ENCODE measurements at places on chromosomes 16 and 17.

DNA sequence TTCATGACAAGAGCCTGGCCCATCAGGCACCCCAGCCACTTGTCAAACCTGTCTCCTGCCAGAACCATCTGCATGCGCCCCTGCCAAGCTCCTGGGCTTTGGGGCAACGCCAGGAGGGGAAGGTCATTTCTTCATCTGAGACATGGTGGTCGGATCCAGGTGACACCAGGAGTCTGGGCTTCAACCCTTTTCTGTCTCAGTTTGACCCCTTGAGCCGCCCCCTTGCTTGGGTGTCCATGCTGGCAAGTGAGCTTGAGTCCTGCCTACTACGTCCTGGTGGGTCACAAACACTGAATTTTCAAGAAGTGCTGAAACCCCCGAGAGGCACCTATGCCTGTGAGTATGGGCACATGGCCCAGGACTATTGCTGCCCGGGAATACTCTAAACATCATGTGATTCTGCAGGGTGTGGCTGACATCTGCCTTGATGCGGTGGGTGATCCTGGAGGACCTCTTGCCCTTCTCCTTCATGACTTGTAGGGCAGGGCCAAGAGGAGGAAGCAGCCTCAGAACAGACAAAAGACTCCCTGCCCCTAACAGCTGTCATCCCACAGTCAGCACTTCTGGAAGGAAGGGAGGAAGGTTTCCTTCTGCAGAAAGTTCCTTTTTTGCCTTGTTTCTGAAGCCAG is 43.4 kb downstream of the TNFRSF13B start:
- no peak for DNase-seq

- DNase-seq = no peak
Observed at GRCh38 chr17:18889658-18890057, 31.7 kb downstream of the PRPSAP2 start.

DNA sequence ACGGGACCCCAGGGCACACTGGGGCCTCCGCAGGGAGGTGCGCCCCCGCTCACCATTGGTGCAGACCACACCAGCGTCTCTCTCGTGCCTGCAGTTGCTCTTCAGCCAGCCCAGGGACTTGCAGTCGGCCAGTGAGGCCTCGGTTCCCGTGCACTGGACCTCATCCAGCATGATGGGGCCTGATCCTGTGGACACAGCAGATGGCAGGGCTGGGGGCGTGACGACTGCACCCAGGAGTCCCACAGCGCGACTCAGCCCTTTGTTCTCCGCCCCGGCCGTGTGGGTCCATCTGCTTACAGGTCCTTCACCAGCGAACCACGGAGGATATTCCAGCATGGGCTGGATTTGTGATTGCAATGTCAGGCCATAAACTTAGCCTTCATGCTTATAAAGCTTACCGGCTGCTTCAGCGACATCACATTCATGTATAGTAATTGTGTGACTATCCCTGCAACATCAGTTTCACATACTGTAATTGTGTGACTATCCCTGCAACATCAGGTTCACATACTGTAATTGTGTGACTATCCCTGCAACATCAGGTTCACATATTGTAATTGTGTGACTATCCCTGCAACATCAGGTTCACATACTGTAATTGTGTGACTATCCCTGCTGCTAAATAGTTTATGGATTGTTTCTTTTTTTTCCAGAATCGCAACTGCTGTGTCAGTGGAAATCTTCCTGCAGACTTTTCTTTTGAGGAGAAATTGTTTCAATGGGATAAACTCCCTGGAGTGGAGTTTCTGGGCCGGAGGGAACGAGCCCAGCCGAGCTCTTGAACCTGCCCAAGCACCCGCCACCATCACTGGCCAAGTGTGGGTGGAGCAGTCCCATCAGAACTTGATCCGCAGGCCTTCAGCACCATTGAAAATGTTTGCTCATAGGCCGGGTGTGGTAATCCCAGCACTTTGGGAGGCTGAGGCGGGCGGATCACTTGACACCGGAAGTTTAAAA is 4.8 kb downstream of the LGALS3BP start:
- no peak for DNase-seq

- no peak for DNase-seq
Observed at GRCh38 chr16:88300463-88300835, 82.3 kb upstream of the ZNF469 start.

DNA sequence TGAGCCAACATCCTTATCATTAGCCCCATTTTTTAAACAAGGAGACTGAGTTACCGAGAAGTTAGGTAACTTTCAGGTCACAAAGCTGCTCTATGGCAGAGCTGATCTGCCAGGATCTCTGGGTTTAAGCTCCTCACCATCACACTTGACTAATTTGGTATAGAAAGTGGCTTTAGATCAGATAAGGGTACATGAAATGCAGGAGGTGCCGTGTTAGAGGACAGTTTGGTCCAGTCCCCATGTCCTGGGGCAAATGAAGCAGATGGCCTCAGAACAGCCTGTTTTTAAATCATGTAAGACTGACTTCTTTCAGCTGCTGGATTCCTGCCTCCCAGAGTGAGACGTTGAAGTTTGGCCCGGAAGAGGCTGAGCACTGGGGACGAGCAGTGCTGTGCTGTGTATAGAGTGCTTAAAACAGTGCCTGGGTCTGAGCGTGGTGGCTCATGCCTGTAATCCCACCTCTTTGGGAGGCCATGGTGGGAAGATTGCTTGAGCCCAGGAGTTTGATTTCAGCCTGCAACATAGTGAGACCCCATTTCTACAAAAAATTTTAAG is 187.0 kb upstream of the CACNG3 start:
- no peak for DNase-seq
